HT1080 (cell line): ENCODE measurements at places on chromosomes 5 and 9. TPM values are rescaled to one million over a fixed set of nuclear protein-coding genes. Genes with fewer than 3 reads are reported as not detected.

DNA sequence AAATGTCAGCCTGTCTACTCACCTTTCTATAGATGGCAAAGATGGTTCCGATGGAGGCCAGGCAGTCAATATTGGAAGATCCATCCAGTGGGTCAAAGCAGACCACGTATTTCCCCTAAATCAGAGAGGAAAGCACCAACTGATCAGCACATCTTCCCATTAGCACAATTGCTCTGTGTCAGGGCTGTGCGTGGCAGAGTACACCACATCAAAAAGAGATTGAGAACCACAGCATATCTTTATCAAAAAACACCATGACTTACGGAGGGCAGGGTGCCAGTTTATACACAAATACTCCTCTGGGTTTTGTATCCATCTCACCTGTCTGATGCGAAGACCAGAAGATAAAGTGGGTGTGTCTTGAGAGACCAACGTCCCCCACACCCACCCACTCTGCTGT lies 9.1 kb downstream of the FBP2 start:
- no peak for DNase-seq

DNA sequence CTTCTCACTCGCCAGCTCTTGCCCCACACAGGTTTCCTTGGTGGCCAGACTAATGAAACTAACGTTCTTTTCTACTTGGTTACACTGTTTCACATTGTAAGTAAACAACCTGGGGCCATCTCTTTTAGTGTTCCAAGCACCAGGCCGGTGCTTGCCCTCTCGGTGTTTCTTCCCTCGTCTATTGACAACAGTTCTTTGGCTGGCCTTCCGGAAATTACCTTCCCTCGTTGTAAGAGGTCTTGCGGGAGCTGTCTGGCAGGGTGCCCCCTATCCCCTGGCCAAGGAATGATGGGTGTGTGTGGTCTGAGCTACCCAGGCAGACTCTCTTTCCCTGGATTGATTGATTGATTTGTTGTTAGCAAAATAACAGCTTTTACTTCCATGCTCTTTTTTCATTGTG lies 918 bp upstream of the MYMK start:
- no peak for DNase-seq

GRCh38 chr5:138623053-138623452 lies 47.9 kb upstream of the HSPA9 start:
- no peak for DNase-seq

Gene FYB1
- total RNA-seq = not detected in 2 replicates

Gene CEP120
- total RNA-seq = 10.2 and 12.4 TPM in 2 replicates

Gene FOXD4L4
- 0.14 and 0.70 TPM in 2 replicates for total RNA-seq

Gene PCDHGA4
- total RNA-seq = 0.71 and 0.73 TPM in 2 replicates

Gene IQGAP2
- 0.10 and 0.16 TPM in 2 replicates for total RNA-seq
